ENCODE measurements at places on chromosomes 7 and 10.

DNA sequence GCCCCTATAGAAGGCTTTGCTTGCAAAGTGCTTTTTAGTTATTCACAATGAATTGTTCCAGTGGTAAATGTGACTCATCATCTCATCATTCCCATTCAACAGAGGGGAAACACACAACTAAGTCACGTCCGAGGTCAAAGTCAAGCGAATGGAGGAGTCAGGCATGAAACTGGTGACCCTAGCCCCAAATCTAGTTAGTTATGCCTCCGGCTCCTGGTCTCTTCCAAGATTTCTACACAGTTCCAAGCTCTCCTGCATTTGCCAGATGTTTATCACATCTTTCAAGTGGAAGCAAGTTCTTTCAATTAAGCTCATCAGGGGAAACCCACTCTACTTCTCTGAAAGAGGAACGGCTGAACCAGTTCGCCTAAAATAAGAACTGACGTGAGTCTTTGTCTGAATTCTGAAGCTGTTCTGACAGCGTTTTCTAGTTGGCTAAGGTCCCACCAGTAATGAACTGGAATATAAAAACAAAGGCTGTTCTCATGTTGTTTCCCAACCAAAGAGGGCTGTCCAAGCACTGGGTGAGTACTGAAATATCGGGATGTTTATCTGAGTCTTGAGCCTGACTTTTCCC is 140.9 kb upstream of the NRBF2 start:
- DNase-seq: no peak

GRCh38 chr10:32143302-32143847 is 87.2 kb upstream of the KIF5B start:
- DNase-seq: no peak

DNA sequence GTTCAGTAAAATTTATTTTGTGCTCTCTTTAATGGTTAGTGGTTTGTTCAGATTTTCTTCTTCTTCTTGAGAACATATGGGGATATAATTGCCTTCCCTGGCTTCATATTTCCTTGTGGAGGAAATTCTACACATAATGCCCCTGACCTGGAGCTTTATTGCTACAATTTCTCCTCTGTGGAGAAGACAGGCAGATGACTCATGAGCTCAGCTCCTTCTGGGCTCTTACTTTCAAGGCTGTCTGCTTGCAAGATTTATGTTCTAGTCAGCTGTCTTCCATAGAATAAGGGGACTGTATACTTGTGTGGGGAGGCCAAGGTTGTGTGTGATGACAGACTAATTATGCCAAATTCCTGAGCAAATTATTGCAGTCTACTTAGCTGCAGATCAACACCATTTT is 1.6 kb downstream of the LRRD1 start:
- DNase-seq: no peak

DNA sequence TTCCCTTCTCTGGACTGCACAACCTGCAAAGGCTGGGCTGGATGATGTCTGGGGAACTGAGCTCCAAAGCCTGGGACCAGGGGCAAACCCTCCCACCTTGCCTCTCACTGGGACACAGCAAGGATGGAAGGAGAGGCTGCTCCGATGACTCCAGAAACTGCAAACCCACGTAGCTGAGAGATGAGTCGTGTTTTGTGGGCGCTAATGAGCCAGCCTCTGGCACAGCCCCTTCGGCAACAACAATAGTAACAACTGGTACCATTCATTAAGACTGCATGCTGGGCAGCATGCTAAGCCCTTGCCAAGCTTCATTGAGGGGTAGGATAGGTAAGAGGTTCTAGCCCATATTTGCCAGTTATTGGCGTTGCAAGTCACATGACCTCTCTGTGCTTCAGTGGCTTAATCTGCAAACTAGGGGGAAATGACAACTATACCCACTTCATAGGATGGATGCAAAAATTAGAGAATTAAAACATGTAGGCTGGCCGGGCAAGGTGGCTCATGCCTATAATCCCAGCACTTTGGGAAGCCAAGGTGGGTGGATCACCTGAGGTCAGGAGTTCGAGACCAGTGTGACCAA is 145.9 kb downstream of the SH3PXD2A start:
- DNase-seq: no peak

GRCh38 chr7:7321681-7322080 is 139.3 kb downstream of the C1GALT1 start:
- peak; percentile 76 for DNase-seq

DNA sequence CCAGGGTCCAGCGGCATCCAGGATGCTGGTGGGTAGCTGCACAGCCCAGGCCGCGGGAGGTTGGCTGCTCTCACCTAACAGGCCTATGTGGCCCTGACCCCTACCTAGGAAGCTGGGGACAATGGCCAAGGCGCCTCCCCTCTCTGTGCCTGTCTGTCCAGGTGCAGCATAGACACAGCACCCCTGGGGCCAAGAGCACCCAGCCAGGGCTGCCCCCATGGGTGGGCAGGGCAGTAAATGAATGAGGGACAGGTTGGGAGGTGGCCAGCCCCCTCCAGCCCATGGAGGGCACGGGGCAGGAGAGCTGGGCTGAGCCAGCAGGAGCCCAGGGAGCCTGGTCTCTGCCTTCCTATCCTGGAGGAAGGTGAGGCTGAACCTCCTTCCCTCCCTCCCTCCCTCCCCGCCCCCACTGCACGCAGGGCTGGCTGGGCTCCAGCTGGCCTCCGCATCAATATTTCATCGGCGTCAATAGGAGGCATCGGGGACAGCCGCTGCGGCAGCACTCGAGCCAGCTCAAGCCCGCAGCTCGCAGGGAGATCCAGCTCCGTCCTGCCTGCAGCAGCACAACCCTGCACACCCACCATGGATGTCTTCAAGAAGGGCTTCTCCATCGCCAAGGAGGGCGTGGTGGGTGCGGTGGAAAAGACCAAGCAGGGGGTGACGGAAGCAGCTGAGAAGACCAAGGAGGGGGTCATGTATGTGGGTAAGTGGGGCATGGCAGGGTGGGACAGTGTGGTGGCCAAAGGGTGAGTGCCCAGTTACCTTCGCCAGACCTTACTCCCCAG is at the start of gene SNCG:
Gene SNCG (plus strand): TSS at position 484 of the 785 bp plus-strand sequence. CDS start 99 bp downstream, at position 583.
- no peak for DNase-seq

GRCh38 chr7:38463277-38464225 is 167.6 kb downstream of the AMPH start:
- no peak for DNase-seq

DNA sequence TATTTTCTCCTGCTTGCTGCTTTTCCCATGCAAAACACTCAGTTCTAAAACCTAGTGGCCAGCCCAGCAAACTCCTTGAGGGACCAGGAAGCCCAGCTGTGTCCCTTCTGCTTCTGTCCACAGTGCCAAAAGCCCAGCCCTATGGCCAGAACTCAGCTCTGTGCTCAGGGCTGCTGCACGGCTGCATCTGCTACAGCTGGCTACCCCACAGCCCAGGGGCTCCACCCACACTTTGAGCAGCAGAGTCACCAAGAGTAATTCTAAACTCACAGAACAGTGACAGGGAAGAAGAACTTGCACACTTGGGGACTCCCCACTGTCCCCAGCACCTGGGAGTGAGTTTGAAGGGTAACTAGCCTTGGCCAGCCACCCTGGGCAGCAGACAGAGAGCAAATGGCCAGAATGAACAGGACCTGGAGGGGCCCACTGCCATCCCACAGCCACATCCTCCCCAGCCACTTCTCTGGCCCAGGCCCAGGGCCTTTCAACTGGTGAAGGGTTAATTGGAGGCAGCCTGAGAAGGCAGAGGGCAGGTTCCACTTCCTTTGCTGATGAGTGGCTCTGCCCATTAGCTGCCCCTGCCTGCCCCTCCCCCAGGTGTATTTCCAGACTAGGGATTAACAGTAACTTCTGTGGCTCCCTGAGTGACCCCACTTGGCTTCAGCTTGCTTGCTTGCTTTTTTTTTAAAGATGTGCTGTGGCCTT is 28.1 kb upstream of the TRIM8 start:
- no peak for DNase-seq

Data from OCI-LY7 (cell line).